ENCODE measurements at places on chromosomes 16 and 17.
A peak's percentile ranks its signal among the peaks of the same experiment; 100 is the strongest.

GRCh38 chr16:67517155-67517445 is 11.5 kb upstream of the RIPOR1 start:
- DNase-seq = no peak

GRCh38 chr17:3835410-3836229 is 10.4 kb downstream of the NCBP3 start:
- no peak for DNase-seq

DNA sequence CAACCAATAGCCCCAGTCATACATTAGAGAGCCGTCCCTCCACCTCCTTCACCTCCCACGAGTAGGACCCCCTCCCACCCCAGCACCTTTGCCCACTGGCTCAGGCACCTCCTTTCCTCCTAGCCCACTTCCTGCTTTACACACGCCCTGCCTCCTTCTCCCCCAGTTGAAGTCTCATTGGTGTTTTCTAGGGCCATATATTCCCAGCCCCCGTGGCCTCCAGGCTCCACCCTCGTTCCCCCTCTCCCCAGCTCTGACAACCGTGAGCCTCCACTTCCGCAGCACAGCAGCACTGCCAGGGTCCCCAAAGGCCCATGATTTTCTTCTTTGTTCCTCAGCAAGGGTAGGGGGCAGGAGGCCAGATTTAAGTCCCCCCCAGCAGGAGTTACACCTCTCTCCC is 340.3 kb upstream of the TNRC6C start:
- DNase-seq = no peak

- no peak for DNase-seq
These were observed 771 bp downstream of the MSRB1 start for GRCh38 chr16:1942047-1942809.

DNA sequence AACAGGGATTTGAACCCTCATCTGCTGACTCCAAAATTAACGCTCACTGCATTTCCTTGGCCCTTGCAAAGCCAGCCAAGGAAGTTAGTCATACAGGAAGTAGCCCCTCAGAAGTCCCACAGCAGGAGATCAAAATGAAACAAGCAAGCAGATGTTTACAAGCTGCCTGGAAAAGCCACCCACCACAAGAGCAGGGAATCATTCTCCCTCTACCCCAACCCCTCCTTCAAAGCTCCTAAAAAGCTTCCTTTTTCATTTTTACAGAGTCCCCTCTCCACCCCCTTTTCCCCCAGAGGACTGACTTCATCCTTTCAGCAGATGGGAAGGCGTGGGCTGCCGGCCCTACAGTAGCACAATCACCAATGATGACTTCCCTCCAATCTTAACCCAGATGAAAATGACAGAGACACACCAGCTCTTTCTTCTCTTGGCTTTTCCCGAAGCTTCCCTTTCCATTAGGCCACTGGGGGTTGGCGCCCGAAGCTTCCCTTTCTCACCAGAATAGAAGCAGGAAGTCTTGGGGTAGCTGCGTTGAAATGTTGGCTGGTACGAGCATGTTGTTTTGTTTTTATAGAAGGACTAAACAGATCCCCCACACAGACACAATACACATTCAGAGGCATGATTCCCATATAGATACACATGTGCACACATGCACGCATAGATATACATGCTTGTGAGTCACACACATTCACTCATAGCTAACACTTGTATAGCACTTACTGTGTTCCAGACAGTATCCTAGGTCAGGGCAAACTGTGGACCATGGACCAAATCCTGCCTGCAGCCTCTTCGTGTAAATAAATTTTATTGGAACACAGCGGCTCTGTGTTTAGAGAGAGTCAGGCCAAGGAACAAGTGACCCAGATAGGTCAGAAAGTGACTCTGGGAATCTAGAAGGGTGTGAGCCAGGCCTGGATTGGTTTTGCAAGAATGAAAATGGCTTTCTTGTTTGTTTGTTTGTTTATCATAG is 17.4 kb downstream of the ITPRIPL2 start:
- peak; percentile 56 for DNase-seq

DNA sequence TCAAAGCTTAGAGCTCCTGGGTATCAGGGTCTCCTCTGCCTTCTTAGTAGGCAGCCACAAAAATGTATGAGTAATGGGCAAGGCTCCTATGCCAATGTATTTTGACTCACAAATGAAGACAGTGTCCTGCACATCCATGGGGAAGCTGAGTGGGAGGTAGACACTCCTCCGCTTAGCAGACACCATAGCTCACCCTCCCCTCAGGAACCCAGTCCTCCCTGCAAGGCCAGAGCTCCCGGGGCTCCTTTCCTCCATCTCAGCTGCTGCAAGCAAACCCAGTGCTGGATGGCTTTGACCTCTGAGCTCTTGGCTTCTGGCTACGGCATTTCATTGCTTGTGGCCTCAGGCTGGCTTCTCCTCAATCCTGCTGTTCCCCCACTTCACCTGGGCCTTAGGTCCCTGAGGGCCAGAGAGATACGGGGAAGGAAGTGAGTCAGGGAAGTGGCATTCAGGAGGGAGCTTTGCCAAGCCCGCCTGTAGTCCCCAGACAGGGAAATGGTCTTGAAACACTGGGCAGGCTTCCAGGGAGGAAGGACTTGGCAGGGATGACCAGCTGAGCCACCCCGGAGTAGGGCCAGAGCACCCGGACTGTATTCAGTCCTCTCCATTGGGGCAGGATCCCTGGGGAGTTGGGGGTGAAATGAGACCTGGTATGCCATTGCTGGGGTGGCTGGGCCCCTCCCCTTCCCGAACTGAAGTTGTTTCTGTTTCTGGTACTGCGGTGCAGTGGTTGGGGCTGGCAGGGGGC is 4.5 kb downstream of the ABCC3 start:
- DNase-seq = peak; percentile 95

DNA sequence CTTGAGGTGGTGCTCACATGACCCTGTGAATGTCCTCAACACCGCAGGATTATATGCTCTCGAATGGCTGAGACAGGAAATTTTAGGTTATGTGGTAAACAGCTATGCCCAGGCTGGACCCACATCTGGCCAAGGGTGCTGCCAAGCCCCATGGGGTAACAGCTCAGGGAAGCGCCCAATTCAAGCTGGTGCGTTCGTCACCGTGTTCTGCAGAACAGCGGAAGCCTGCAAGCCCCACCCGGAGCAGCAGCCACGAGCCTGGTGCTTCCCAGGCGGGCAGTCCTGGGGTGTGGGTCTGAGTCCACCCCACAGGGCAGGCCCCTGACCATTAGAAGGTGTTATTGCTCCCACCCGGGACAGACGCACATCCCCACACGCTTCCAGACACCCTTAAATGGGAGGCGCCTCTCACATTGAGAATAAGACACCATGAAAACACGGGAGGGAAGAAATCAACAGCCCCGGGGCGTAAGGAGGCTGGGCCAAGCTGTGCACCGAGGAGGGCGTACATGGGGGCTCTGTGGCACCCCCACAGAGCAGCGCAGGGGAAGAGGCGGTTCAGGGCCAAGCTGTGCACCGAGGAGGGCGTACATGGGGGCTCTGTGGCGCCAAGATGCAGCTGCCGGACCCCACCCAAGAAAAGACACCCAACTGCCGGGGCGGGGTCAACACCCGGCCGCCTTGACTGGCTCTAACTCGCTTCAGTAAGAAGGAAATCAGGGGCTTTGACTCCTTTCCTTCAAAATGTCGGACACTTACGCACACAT is 2.9 kb upstream of the CYBA start:
- no peak for DNase-seq

DNA sequence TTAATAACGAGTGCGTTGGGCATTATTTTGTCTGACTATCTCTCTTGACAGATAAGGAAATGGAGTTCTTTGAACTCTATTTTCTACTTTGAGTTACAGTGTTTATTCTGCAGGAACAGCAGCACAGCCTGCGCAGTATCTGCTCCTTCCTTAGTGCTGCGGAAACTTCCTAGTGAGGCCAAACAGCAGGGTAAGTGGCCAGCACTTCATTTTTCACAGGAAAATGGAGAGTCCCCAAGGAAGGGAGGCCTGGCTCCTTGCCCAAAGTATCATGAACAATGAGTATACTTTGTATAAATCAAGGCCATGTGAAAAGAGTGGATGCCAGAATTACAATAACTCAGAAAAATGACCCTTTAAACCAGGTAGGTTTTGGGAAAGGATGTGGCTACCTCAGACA is 140.6 kb downstream of the VPS53 start:
- no peak for DNase-seq

DNA sequence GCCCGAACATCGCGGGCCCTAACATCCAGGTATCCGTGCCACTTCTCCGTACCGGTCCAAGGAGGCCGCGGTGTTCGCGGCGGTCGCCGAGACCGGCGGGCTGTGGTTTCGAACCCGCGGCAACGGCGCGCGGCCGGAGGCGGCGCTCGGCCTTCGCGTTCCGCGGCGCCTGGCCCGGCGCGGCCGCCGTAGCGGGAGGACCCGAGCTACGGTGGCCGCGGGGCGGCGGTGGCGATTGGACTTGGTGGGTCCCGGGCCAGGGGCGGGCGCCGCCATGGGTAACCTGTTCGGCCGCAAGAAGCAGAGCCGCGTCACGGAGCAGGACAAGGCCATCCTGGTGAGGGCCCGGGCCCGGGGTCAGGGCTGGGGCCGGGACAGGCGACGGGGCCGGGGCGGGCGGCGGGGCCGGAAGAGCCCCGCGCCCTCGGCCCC is at the start of gene CHMP6:
Gene CHMP6, plus strand, starts transcription at position 197 of the 432 bp plus-strand sequence. Its CDS starts 78 bp downstream, at position 275.
- DNase-seq = peak; percentile 48

- DNase-seq = no peak
These were observed 84.4 kb upstream of the CCL1 start for GRCh38 chr17:34447406-34447805.

DNA sequence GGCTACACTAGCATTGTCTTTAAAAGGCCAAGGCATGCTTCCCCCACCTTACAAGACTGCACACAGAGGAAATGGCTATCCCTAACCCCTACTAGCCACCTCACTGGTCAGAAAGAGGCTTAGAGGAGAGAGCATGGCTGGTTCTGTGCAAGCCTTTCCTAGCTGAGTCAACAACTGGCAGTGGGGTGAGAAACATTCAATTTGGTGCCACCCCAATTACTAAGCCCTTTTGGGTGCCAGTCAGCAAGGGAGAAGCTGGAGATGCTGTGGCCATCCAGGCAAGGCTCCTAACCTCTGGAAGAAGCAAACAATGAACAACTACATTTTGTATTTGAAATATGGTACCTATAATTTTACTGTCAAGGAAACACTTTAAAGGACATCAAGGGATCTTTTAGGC is 4.7 kb upstream of the KAT7 start:
- no peak for DNase-seq

GRCh38 chr17:63290784-63291183 is 155.3 kb downstream of the CYB561 start:
- DNase-seq = no peak

- peak; percentile 57 for DNase-seq
These were observed at the start of gene ASPHD1 for GRCh38 chr16:29900102-29900887. TSS of gene ASPHD1 (plus strand) at chr16:29900488. CDS start at chr16:29900972, 484 bp downstream.

DNA sequence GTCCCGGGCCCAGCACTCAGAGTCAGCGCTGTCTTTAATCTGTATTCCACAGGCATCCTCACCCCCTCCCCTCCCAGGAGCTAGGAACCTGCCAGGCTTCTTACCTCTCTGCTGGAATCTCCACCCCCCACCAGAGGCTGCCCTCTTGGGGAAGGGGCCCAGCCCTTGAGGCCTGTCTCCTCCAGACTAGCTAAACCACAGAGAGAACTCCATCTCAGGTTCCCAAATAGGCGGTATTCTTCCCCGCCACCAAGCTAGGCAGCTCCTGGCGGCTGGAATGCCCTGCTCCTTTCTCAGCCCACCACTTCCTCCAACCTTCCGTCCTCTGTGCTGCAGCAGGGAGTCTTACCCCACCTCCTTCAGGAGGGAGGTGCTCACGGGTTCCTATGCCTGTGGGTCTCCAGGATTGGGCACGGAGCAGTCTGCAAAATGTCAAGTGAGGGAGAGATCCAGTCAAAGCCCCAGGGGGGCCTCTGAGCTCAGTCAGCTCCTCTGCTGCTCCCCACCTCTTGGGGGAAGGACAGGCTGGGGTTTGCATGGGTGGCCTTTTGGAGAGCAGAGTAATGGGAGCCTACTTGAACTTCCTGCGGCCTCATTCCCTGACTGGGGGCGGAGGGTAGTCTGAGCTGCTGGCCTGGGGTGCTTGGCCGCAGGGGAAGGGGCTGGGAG is 55.7 kb downstream of the SREBF1 start:
- DNase-seq = no peak

- DNase-seq = peak; percentile 73
These were observed 108.4 kb downstream of the OR1D5 start for GRCh38 chr17:2954898-2955445.

DNA sequence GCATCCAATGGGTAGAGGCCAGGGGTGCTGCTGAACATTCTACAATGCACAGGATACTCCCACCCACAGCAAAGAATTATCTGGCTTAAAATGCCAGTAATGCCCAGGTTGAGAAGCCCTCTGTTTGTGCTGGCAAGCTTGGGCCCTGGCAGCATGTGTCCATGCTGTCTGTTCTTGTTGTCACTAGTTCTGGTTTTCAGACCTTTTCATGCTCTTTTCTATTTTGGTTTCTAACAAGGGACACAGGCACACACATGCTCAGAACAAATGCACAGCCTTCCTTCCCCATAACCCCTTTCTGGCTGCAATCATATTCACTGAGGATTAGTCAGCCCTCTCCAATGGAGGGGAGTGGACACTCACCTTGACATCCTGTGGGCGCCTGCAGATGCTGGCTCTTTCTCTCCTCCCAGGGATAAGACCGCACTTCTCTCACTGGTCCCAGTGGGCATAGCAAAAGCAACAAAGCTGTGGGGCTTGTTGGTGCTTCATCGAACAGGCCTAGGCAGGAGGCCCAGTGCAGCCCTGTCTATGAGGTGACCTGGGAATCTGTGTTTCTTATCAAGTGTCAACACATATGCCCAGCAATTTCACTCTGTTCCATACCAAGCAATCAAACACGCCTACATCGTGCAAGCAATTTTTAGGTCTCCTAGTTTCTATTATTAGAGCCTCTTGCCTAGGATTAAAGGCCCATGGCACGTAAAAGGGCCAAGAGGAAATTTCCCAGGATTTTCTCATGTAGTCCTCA is 271.1 kb upstream of the CCL2 start:
- DNase-seq = no peak

- DNase-seq = no peak
These were observed 167.4 kb upstream of the CACNG5 start for GRCh38 chr17:66667491-66668030.

GRCh38 chr17:2124391-2124790 is 69.5 kb downstream of the HIC1 start:
- no peak for DNase-seq

DNA sequence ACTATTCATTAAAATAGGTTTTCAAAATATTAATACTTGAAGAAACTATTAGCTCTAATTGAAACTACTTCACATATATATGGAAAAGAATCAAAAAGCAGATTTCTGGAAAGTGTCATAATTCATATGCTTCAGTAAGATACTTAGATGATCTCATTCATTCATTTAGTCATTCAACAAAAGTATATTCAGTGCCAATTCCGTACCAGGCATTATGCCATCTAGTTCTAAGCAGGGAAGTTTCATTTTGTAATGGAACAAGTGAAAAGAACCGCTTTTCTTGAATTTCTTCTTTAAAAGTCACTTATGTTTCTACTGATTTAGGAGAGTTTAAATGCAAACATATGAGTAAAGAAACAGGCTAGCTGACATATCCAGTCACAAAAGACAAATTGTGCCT is 118.3 kb upstream of the FAM20A start:
- DNase-seq = no peak

- no peak for DNase-seq
These were observed 11.1 kb downstream of the PTRH2 start for GRCh38 chr17:59695945-59696681.
